ENCODE measurements at places on chromosomes 5 and 9.

DNA sequence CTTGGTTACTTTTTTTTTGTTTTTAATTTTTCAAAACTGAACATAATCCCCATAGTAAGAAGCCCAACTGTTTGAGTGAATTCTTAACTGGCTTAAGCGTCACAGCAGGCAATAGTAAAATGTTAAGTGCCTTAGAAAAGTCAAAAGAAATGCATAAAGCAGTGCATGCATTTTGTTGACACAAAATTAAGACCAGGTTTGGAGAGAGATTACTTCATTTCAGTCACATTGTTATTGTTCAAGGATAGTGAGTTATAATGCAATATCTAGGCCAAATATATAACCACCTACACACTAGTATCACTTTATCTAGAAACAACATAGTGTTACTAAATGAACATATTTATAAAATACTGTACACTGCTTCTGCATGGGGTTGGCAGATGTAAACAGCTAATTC lies 116.9 kb upstream of the KLF9 start:
- no peak for DNase-seq

DNA sequence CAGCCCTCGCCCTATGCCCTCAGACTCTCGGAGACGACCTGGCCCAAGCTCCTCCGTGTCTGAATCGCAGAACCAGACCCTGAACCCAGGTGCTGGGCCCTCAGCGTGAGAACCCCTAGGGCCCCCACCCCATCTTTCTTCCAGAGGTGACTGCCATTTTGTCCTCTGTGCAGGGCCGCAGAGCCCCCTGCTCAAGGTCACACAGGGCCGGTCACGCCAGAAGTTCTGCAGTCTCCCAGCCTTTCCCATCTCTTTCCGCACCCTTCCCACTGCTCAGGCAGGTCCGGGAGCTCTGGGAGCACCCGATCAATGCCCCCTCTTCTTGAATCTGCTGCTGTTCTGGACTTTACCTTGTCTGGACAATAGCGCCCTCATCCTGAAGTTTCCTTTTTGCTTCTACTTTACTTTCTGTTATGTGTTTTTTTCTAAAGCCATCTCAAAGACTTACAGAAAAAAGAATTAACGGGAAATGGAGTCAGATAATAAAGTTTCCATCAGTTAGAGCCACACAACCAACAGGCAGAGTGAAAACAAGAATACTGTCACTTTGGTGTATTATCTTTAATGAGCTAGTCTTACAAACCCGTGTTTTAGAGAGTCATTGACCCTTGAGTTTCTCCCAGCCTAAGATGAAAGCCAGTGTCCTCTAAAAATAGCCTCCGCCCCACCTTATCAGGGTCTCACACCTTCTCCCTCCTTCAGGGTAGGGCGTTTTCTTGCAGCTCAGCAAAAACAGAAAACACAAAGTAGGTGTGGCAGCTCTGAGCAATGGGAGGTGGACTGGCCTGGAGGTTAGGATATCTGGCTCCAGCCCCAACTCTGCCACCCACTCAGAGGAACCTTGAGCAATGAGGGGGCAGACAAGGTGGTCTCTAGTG lies 1.8 kb downstream of the TMOD1 start:
- no peak for DNase-seq

- DNase-seq: no peak
These were observed 154.9 kb downstream of the EPB41L4A start for GRCh38 chr5:112264151-112264550.

GRCh38 chr5:142697356-142698255 lies 11.7 kb upstream of the FGF1 start:
- no peak for DNase-seq

- DNase-seq: no peak
These were observed 24.0 kb downstream of the GALNT10 start for GRCh38 chr5:154214371-154215106.

GRCh38 chr5:77867914-77868313 lies 91.8 kb upstream of the TBCA start:
- no peak for DNase-seq

DNA sequence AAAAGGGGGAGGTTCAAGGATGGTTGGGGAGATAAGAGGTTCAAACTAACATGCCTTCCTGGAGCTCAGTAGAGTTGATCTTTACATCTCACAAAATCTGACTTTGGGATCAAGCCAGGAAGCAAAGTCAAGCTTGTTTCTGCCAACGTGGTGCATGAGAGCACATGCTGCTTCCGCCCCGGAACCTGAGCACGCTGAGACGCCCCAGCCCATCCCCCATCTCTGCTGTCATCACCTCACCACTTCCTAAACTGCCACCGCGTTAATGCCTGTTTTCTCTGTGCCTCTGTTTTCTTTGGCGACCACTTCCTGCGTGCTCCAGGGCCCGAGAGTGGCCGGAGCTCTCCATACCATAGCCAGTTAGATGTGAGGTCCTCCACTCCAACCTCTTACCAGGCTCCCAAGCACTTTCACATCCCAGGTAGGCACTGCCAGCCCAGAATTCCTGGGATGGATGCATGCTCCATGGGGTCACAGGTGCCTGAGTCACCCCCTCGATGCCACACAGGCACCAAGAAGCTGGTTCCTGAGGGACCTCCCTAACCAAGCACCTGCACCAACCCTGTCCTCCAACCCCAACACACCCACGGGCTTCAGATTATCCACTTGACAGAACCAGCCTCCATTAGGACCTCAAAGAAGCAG lies 31.2 kb upstream of the AFAP1L1 start:
- no peak for DNase-seq

DNA sequence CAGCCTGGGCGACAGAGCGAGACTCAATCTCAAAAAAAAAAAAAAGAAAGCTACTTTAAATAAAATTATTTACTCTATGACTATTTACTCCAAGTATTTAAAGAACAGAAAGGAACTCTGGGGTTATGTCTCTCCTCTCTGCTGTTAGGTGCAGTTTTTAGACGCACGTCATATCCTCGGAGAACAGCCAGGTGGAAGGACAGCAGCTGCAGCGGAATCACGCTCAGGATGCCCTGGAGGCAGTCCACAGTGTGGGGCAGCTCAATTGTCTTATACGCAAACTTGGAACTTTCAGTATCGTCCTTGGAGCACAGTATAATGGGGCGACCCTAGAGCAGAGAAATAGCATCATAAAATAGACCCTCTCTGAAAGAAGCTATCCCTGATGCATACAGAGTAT lies 10.4 kb upstream of the MAPK9 start:
- no peak for DNase-seq

- no peak for DNase-seq
These were observed 276.8 kb upstream of the RORB start for GRCh38 chr9:74220327-74220726.

DNA sequence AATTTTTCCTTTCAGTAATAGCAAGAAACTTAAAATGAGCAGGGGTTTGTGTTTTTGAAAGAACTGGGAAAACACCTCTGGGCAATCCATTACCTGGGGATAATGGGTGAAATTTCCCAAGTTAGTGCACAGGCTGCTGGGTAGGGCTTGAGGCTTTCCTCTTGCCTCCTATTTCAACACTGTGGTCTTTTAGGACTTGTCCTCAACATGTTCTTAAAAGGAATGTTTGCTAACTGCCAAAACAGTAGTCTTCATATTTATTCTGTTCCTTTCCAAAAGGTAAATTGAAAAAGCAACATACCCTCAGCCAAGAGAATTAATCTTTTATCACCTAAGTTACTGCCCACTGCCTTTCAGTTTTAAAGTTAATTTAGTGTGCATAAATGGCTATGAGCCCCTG lies 158.3 kb upstream of the CCDC152 start:
- no peak for DNase-seq

GRCh38 chr5:146440870-146441495 lies 6.2 kb upstream of the TCERG1 start:
- DNase-seq: no peak

DNA sequence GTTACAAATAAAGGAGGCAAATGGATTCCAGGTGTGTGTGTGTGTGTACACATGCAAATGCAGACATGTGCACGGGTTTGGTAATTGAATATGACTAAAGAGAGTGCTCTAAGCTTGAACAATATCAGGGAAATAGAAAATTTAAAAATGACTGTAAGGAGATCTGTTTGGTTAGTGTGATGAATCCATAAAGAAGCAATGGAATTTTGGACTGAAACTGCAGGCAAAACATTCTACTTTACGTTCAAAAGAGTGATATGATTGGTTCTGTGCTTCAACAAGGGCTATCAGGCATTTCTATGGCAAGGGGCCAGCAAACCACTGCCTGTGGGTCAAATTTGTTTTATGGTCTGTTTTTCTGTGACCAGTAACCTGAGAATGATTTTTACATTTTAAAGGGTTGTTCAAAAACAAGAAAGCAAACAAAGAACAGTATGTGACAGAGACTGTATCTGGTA lies 332.8 kb upstream of the KLF9 start:
- DNase-seq: no peak

DNA sequence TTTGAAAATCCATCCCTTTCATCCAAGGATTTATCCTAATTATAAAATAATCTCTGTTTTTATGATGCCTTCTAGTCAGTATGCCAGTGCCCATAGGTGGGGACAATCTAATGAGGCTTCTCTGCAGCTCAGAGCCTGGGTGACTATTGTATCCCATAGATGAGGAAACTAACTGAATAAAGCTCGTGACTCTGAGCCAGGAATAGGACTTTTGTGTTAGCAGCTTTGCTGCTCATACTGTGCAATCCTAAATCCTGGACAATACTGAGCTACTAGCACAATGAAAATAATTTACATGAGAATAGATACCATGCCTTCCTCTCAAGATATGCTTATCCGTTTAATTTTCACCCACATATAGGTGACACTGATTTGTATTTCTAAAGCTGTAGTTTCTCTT lies 443.0 kb downstream of the PLK2 start:
- no peak for DNase-seq

- no peak for DNase-seq
These were observed 1.6 kb downstream of the FSTL4 start for GRCh38 chr5:133610489-133611356.

GRCh38 chr9:88220652-88221051 lies 82.4 kb upstream of the SPATA31C2 start:
- no peak for DNase-seq

- no peak for DNase-seq
These were observed 60.1 kb downstream of the RGS3 start for GRCh38 chr9:113523421-113524141.

GRCh38 chr5:176644878-176645670 lies 2.2 kb upstream of the TSPAN17 start:
- no peak for DNase-seq

DNA sequence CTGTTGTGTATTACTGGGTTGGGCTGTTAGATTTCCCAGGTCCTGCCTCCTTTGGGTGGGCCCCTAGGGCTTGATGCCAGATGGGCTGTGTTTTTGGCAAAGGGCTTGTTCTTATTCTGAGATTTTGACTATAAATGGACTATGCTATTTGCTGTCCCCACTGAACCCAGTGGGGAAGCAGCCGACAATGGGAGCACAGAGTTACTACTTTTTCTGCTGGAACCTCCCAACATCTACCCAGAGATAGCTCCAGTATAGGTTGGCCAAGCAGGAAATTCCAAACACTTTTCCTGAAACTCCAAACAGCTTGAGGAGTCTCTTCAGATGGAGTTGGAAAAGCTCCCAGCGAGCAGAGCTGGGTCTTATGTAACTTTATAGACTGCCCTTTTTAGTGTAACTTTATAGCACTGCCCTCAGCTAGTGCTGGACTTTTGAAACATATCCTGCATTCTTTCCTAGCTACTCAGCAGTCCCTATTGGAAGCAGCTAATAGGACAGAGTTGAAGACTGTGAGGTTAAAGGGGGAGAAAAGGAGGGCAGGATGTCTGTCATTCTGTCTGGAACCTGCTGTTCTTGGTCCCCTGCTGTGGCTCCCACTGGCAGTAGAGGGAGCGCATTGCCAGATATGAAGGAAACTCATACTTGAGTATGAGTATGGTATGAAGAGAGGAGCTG lies 21.0 kb downstream of the RUSC2 start:
- DNase-seq: no peak

DNA sequence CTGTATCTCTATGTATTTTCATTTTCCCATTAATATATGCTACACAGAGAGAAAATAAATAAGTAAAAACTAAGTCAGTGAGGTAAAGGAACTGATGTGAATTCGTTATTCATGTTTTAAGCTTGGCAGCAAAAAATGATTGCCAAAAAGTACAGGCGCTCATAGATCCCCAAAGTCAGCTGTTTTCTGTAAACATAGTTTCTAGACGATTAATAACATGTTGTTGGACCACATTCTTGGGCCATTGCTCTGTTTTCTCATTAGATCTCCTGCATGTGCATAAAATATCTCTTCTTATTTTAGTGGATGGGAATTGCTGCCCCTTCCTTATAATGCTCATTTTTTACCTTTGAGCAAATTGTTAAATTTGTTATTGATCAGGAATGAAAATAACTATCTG lies 215.2 kb downstream of the TLE1 start:
- DNase-seq: no peak

DNA sequence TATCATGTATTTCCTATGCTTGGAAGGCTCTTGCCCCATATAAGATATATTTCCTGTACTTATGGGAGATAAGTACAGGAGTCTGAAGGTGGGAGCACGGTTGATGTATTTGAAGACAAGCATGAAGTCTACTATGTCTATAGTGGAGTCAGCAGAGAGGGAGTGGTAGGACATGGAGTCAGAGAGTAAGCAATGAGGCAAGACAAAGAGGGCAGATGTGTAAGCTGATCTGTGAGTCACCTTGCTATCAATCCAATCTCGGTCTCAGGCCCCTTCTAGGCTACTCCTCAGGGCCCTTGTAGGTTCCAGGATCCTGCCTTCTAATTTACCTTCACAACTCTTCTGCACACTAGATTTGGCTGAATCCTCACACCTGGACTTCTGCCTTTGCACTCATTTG lies 105.5 kb downstream of the MACIR start:
- DNase-seq: no peak

DNA sequence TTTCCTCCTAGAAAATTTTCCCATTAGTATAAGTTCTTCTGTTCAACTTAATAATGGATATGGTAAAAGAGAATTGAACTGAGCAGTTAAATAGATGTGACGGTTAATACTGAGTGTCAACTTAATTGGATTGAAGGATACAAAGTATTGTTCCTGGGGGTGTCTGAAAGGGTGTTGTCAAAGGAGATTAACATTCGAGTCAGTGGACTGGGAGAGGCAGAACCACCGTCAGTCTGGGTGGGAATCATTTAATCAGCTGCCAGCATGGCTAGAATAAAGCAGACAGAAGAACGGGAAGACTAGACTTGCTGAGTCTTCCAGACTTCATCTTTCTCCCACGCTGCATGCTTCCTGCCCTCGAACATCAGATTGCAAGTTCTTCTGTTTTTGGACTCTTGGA lies 689.6 kb upstream of the CDH10 start:
- no peak for DNase-seq

GRCh38 chr5:127586066-127586770 lies 62.7 kb upstream of the CTXN3 start:
- no peak for DNase-seq
